ENCODE measurements at places on chromosomes 16 and 17.

GRCh38 chr17:75854881-75855309 lies 240 bp downstream of the WBP2 start:
- DNase-seq = no peak

DNA sequence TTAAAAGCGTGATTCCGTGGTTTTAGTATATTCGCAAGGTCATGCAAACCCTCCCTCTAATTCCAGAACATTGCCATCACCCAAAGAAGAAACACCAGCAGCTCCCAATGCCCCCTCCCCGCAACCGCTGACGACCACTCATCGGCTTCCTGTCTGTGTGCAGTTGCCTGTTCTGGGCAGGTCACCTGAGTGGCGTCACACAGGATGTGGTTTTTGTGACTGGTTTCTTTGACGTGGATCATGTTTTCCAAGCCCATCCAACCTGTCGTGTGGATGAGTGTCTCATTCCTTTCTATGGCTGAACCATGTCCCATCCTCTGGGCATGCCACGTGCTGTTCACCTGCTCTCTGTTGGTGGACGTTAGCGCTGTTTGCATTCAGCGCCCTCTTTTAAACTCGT lies 8.2 kb upstream of the ATP2C2 start:
- no peak for DNase-seq

- DNase-seq = no peak
Measured at GRCh38 chr17:69064476-69064875, 3.7 kb upstream of the ABCA9 start.

DNA sequence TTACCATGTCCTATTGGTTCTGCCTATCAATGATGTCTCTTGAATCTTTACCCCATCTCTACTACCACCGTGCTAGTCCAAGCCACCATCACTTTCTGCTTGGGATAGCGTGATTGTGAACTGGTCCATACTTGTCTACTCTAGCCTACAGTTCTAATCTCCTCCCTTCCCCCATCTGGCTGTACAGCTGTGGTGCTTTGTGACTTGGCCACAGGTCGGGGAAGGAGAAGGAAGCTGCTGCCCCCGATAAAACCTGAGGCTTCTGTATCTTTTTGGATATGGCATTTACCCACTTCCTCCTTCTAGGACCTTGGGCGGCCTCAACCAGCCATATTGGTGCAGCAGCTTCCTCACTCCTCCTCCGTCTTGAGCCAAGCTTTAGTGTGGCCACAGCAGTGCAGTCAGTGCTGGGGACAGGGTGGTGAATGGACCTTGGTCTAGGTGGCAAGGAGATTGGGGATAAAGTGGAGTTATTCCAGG lies 314 bp upstream of the ITGA2B start:
- DNase-seq = no peak

GRCh38 chr16:46853713-46854443 lies 22.9 kb upstream of the C16orf87 start:
- DNase-seq = peak; percentile 68

- no peak for DNase-seq
Measured at GRCh38 chr16:87180069-87180468, 137.1 kb downstream of the C16orf95 start.

DNA sequence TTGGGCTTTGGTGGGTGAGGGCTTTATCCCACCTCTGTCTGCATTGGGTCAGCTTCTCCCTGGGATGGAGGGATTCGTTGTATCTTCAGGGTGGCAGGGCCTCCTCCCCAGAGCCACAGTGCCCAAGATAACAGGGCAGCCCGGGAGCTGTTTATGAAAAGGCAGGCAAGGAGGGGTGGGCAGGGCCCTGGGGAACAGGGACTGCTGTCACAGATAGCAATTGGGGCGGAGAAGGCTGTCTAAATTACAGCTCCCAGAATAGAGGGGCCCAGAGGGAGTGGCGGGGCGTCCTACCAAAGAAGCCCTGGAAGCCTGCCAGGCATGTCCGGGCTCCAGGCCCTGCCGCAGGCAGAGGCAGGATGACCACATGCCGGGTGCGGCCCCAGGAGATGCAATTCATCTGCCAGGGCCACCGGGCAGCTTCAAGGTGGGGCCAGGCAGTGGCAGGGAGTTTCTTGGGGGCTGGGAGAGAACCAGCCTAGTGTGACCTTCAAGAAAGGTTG lies 18.8 kb upstream of the PHOSPHO1 start:
- no peak for DNase-seq

DNA sequence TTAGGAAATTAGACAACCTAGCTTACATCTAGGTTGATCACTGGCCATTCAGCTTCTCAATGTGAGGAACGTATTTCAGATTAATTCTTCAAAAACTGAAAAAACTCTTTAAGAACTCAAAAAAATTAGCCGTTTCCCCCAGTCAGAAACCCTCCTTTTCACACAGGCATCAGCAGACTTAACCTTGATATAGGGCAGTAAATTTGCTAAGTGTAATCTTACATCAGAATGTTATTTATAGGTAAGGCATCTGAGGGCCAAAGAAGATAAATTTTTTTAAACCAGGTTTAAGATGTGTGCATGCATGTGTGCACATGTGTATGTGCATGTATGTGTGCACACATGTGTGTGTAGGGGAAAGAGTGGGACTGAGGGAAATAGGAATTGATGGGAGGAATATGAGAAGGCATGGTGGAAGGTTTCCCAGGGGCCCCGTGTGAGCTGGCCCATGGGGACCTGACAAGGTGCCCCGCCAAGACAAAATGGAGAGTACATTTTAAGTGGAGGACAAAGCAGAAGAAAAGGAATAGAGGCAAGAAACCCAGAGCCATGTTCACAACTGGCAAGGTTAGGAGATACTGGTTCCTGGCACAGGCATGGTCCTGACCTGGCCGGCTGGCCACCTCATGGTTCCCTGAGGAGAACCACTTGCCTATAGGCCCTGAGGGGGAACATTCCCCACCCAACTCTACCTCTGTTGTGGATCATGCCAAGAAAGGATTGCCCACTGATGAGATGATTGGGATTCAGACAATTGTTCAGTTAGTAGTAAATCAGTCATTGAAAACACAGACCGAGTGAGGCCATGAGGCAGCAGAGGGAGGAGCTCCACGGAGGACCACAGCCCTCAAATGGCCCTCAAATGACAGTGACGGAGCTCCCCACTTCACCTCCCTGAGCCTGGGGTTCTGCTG lies 33.0 kb downstream of the TEX2 start:
- DNase-seq = no peak

DNA sequence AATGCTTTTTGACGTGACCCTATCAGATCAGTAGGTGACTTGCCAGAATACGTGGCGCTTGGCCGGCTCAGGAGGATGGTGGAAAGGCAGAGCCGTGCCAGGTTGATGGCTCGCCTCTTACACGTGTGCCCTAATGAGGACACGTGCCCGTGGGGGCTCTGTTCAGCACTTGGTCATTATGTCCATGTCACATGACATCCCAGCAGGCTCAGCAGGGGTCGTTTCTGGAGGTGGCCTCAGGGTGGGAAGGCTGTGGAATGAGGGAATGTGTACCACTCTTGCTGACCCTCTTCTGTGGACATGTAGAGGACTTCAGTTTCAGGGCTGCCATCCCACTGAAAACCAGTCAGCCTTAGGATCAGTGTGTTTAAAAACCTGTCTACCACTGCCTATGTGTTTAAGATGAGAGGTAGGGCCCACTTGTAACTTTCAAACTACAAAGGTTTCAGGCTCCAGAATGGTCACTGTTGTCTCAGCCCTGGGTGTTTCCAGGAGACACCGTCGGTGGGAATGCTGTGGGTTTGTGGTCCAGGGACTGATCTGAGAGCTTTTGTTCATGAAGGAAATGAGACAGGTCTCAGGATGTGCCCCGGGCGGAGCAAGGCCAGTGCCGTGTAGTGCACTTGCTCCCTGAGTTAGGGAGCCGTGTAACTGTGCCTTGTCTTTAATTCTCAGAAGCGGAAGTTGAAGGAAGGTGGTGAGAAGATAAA lies 12.1 kb downstream of the UBN1 start:
- DNase-seq = no peak

DNA sequence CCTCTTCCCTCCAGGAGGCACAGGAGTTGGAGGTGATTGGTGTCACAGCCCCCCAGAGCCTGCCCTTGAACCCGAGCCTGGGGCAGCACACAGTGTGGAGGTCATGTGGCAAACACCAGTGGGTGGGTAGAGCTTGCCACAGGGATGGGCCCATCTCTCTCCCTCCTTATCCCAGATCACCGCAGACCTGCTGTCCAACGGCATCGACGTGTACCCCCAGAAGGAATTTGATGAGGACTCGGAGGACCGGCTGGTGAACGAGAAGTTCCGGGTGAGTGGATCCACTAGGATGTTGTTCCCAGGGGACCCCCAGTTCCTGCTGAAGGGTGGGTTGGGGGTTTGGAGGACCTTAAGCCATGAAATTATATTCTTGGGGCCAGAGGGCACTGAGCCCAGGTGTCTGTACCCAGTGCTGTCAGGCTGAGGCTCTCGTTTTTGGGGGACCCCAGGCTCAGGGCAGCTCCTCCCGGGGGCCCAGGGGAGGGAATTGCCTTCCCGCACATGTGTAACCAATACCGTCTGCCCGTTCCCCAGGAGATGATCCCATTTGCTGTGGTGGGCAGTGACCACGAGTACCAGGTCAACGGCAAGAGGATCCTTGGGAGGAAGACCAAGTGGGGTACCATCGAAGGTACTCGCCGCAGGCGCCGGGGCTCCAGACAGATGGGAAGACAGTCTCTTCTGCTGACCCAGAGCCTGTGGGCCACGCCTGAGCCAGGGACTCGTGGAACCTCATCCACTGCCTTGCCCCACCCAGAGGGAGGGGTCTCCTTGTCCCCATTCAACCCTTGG lies 351.9 kb downstream of the SEC14L1 start:
- DNase-seq = no peak

DNA sequence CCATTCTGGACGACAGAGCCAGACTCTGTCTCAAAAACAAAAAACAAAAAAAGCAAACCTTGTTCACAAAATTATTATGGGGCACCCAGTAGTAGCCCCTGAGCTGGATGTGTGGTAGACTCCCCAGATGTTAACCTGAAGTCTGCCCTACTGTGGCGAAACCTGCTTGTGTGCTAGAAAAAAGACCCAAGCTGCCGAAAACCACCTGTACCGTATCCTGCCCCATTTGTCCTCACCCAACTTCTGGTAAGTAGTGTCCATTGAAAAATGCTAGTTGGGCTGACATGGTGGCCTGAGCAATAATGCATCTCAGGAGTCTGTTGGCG lies 9.1 kb downstream of the RMI2 start:
- DNase-seq = no peak

Data from amniotic stem cell (primary cell).